Inflammatory macrophage treated with lipopolysaccharide for 4 hours (primary cell): ENCODE measurements at places on chromosomes 2 and 18.

DNA sequence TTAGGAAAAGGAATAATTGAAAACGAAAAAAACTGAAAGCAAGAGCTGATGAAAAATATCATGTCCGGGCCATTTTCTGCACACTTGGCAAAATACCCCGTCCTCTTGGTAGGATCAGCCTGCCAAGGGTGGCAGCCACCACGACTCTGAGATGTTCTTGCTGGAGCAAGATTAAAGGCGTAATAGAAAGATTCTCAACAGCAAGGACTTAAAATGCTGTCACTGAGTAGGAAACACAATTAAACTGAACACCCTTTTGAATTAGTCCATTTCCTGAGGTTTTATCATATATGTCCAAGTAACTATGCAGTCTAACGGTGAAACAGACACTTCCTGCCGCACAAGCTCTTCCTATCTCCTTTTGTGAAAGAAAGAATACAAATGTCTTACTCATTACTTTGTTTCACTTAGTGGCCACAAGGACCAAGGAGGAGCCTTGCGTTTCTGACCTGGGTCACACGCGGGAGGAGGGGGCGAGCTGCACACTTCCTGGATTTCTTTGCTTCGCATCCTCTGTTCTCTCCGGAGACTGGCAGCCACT, 222.7 kb downstream of the PIEZO2 start:
- DNase-seq = no peak

- DNase-seq = no peak
These were observed 29.8 kb downstream of the TOGARAM2 start for GRCh38 chr2:29010946-29011345.

- DNase-seq = no peak
These were observed 10.4 kb downstream of the IL36A start for GRCh38 chr2:113015655-113016054.

- DNase-seq = no peak
These were observed 377.4 kb upstream of the ACVR2A start for GRCh38 chr2:147467441-147467840.

DNA sequence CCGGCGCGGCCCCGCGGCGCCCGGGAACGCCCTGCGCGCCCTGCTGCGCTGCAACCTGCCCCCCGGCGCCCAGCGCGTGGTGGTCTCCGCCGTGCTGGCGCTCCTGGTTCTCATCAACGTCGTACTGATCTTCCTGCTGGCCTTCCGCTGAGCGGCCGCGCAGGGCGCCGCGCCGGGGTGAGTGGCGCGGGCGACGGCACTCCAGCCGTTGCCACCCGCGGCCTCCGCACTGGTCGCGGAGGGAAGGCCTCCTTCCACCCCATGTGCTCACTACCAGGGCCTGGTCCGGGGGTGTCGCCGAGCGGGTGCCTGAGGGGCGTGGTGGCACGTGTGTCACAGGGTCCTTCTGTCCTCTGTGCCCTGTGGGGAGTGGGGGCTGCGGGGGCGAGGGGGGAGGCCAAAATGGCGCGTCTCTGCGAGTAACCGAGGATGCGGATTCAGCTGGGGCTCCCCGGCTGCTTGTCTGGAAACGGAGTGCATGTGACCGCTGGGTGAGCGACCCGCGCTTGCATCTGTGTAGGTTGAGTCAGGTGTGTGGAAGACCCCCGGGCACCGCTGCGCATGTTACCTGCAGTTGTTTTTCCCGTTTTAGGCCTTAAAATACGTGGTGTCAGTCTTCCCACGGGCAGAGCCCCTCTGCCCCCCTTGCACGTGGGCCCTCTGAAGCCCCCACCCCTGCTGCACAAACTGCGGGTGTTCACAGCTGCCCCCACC, 58.0 kb downstream of the FAM168B start:
- no peak for DNase-seq

DNA sequence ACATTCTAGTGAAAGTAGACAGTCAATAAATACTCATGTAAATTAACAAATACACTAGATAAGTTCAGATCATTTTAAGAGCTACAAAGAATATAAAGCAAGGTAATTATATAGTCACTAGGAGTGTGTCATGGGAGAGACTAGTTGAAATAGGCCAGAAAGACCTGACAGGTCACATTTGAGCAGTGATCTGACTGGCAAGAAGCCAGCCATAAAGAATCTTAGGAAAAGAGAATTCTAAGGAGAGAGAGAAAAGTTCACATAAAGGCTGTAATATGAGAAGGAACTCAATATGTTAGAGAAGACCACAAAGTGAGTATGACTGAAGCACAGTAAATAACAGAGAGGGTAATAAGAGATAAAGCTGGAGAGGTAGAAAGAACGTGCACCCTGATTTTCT, 31.2 kb downstream of the VSNL1 start:
- DNase-seq = no peak

GRCh38 chr18:79790996-79791972, 6.5 kb upstream of the KCNG2 start:
- DNase-seq = peak; percentile 79

- no peak for DNase-seq
These were observed 19.4 kb downstream of the TRAPPC12 start for GRCh38 chr2:3398857-3399256.
